MM.1S (cell line): ENCODE measurements at places on chromosomes 1 and 21.

GRCh38 chr1:11078631-11079030 lies 18.8 kb upstream of the SRM start:
- DNase-seq = no peak

GRCh38 chr1:100552031-100552430 lies 14.1 kb downstream of the GPR88 start:
- DNase-seq = no peak

- DNase-seq = peak; percentile 17
Observed at GRCh38 chr1:197519741-197520334, 251.8 kb downstream of the CRB1 start.

DNA sequence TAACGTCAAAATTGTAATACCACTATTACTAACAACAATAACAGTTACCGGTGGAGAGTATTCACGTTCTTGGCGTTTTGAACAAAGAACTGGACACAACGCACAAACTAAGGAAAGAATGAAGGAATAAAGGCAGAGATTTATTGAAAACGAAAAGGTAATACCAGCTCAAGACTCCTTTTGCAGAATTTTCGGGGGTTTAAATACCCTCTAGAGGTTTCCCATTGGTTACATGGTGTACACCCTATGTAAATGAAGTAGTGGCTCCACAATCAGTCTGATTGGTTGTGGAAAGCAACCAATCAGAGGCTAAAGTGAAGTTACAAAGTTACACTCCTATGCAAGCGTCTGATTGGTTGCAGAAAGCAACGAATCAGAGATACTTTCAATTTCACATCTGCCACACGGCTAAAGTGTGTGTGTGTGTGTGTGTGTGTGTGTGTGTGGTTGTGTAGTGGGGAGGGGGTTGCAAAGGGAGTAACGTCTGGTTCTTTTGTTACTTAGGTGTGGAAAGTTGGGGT lies 1.1 kb upstream of the GTF2B start:
- DNase-seq = peak; percentile 16

GRCh38 chr1:185069202-185069772 lies 23.9 kb downstream of the RNF2 start:
- DNase-seq = no peak

GRCh38 chr1:162691999-162692575 lies 59.8 kb downstream of the DDR2 start:
- DNase-seq = no peak

- no peak for DNase-seq
Observed at GRCh38 chr1:240174734-240175133, 83.1 kb downstream of the FMN2 start.

GRCh38 chr1:160656737-160657136 lies 9.9 kb upstream of the SLAMF1 start:
- no peak for DNase-seq

GRCh38 chr1:224498574-224499170 lies 64.1 kb upstream of the WDR26 start:
- DNase-seq = no peak

GRCh38 chr1:183051546-183051945 lies 28.3 kb downstream of the LAMC1 start:
- no peak for DNase-seq

GRCh38 chr1:205502992-205503391 lies 1.5 kb upstream of the CDK18 start:
- no peak for DNase-seq

GRCh38 chr1:213389061-213389581 lies 338.1 kb downstream of the RPS6KC1 start:
- DNase-seq = no peak

- DNase-seq = no peak
Observed at GRCh38 chr1:75373542-75374159, 237.3 kb downstream of the SLC44A5 start.

GRCh38 chr1:35191429-35192055 lies 1.4 kb downstream of the SFPQ start:
- DNase-seq = peak; percentile 15

GRCh38 chr1:38085666-38086330 lies 39.2 kb upstream of the POU3F1 start:
- no peak for DNase-seq

DNA sequence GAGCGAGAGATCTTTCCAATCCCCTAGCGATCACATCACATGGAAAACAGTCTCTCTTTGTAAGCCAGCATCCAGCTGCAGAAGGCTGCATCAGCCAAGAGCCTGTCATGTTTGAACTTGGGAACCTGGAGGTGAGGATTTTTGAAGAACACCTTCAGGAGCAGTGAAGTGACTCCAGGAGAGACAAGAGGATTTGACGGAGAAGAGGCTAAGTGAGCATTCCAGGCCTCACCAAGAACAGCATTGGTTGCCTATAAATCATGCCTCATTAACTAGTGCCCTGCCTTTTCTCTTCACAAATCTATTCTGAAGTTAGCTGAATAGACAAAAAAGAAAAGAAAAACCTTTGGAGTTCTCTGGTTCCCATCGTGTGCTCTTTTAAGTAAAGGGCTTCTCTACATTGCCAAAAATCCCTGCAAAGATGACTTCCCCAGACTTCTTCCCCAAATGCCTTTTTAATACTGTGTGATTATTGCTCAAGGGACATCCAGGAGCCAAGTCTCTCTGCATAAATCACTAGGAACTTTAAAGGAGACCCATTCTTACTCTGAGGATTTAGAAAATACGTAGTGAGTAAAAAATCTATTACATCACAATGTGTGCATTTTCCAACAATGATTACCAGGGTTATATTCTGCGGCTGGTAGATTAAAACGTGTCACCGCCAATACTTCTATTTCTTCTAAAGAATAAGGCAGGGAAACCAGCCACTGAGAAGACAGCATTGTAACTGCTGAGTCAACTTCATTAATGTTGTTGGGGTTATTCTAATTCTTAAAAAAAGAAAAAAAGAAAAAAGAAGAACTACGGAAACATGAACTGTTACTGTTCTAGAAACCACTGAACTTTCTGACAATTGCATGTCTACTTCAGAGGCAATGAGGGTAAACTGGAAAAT lies 95.2 kb downstream of the KIF14 start:
- DNase-seq = no peak

DNA sequence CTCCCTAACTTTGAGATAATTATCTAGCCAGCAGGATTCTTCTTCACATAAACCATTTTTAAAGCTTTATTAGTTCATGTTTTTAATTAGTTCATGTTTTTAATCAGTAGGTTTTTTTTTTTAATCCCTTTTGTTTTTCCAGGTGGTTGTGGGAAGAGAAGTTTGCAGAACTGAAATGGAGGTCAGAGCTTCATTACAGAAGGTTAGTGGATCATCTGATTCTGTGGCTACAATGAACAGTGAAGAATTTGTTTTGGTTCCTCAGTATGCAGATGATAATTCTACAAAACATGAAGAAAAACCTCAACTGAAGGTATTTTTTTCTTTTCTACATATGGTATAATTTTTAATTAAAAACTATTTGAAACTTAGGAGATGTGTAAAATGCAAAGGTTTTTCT lies 59.7 kb downstream of the RABGAP1L start:
- DNase-seq = no peak

GRCh38 chr1:196377811-196378210 lies 230.4 kb downstream of the KCNT2 start:
- no peak for DNase-seq

DNA sequence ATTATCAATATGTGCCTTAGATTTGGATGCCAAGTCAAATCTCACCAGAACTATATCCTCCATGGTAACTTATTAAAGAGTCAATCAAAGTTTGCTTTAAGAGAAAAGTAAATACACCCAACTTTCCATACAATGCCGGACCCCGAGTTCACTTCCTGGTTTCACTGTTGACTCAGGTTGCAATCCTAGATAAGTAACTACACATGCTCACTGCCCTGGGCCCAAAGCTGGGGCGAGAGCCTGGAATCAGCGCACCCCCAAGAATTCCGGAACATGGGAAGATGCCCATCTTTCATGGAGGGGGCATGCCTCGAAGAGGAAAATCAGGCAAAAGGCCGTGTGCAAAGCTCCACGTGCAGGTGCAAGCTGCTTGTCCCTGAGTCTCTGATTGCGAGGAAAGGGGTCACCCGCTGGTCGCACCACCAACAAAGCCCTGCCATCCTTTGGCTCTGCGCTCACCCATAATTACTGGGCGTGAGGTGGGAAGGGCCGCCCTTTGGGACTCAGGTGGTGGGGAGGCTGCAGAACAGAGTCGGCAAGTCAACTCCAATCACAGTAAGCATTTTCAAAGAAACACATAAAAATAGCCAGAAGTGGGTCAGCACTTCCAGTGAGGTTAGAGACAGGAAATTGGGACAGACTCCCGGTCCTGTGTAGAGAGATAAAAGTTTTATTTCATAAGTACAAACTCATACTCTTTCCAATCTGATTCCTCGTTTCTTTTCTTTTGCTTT lies 167.7 kb downstream of the TOMM20 start:
- DNase-seq = peak; percentile 28

- DNase-seq = peak; percentile 37
Observed at GRCh38 chr1:84995484-84996334, 1.2 kb downstream of the MCOLN2 start.

- no peak for DNase-seq
Observed at GRCh38 chr1:67909776-67910175, 76.5 kb upstream of the GNG12 start.

DNA sequence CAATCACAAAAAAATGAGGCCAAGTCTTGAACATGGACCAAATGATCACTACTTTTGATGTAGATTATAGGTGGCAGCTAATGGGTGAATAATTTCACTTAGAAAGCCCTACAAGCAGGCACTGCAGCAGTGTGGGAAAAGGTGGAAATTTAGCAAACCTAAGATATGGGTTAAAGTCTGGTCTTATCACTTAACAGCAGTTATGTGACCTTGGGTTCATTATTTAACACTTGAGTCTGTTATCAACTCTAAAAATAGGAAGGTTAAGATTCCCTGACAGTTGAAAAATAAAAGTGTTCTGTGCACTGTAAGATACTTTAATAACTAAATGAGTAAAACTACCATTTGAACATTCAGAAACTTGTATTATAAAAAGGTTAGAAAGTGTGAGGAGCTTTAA lies 47.5 kb downstream of the SSX2IP start:
- DNase-seq = no peak

- no peak for DNase-seq
Observed at GRCh38 chr1:108129999-108130398, 70.1 kb downstream of the SLC25A24 start.

DNA sequence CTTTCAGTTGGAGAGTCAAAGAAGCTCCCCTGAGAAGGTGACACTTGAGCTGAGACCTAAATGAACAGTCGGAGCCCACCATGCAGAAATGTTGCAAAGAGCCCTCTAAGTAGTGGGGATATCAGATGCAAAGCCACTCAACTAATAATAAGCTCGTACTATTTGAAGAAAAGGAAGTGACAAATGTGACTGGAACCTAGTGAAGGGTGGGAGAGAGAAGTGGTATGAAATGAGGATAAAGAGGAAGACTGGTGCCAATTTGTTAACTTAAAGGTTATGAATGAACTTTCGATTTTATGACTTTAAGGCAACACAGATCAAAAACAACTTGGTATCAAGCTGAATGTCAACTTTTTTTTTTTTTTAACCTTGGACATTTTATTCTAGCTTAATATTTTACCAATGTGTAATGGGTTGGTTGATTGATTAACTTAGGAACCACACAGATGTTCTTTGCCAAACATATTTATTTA lies 14.7 kb downstream of the LYPLAL1 start:
- no peak for DNase-seq

GRCh38 chr1:241992734-241993133 lies 6.2 kb downstream of the MAP1LC3C start:
- no peak for DNase-seq

DNA sequence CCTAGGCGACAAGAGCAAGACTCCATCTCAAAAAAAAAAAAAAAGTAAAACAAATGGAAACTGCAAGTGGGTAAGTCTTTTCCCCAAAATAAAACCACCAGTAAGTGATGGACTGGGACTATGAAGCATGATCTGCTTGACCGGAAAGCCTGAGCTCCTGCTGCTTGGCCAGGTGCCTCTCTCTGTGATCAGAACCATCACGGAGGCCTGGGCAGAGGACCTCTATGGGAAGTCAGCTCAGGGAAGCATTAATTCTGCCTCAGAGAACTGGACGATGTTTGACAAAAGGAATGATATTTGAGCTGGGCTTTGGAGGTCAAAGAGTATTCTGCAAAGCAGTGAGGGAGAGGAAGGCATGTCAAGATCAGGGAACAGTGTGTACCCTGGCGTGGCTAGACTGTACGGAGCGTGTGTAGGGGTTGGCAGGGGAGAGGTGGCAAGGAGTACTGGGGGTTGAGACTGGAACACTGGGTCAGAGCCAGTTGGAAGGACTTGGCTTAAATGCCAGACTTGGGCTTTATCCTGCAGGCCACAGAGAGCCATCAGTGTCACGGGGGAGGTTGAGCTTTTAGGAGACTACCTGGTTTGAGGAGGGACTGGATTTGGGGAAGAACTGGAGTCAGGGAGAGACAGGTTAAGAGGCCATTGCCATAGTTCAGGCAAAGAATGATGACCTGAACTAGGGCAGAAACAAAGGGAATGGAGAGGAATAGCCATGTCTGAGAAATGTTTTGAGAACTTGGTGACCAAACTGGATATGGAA lies 16.4 kb downstream of the ATP1A2 start:
- no peak for DNase-seq

DNA sequence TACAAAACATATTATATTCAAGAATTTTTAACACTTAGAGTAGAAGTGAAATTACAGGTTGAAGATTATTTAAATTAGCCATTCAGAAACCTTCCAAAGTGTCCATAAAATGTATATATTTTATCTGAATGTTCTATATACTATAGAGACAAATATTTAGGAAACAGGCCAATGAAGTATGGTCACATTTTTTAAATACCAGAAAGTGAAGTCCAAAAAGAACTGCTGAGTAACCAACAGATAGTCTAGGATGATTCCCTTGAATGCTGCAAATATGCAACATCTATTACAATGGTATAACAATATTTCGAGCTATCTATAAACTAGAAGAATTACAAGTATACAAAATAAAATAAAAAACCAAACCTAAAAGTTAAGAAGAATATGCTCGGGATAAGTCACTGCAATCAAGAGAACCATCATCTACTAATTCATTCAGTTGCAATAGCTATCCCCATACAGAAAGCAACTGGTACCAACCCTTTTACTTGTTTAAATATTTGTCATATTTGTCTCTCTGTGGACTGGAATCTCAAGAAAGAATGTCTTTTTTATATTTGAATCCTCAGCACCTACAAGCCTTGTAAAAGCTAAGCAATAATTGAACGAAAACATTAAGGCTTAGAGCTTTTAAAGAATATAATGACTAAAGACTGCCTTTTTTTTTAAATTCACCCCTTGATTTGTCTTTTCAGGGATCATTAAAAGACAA lies 8.1 kb downstream of the ODF2L start:
- no peak for DNase-seq
